ENCODE measurements at places on chromosomes 1 and 21.

DNA sequence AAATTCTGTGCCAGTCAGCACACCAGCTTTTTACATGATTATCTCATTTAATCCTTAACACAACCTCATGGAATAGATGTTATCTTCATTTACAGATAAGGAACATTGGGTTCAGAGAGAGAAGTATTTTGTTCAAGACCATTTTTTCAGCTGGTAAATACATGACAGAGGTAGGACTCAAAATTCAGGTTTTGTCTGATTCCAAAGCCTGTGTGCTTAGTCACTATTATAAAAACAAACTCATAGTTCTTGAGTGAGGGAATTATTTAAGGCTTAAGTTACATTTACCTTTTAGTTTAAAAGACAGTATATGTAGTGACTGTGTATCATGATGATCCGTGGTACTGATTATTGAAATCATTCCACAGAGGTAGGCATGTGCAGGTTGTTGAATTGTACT, 125.2 kb downstream of the MAGI3 start:
- no peak for DNase-seq

DNA sequence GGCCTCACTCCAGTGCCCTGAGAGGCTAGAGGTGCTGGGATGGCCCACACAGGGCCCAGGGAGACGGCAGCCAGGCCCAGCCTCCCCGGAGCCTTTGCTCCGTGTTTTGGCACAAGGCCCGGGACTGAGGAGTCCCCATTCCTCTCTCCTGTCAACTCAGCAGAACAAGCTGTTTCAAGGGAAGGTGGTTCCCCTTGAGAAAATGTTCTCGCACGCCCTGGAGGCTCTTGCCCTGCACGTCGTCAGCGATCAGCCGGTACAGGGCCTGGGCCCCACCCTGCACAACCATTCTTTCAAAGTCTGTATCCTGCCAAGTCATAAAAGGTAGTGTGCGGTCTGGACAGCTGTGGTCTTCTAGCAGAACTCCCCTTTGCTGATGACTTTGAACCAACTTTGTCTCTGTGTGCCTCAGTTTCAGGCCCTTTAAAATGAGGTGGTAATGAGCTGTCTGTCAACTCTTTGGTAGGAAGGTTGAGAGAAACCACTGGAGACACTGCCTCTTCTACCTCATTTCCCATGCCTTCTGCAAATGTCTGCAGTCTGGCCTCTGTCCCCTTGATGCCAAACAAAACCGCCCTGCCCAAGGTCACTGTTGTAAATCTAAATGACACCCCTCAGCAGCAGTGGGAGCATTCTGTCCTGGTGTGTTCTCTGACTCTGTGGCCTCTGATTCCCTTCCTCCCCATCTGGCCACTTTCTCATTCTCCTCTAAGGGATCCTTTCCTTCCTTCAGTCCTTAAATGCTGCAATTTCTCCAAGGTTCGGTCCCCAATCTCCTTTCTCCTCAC, 138.6 kb upstream of the JUN start:
- peak; percentile 52 for DNase-seq

GRCh38 chr1:240404286-240404685, 207.7 kb downstream of the GREM2 start:
- no peak for DNase-seq

DNA sequence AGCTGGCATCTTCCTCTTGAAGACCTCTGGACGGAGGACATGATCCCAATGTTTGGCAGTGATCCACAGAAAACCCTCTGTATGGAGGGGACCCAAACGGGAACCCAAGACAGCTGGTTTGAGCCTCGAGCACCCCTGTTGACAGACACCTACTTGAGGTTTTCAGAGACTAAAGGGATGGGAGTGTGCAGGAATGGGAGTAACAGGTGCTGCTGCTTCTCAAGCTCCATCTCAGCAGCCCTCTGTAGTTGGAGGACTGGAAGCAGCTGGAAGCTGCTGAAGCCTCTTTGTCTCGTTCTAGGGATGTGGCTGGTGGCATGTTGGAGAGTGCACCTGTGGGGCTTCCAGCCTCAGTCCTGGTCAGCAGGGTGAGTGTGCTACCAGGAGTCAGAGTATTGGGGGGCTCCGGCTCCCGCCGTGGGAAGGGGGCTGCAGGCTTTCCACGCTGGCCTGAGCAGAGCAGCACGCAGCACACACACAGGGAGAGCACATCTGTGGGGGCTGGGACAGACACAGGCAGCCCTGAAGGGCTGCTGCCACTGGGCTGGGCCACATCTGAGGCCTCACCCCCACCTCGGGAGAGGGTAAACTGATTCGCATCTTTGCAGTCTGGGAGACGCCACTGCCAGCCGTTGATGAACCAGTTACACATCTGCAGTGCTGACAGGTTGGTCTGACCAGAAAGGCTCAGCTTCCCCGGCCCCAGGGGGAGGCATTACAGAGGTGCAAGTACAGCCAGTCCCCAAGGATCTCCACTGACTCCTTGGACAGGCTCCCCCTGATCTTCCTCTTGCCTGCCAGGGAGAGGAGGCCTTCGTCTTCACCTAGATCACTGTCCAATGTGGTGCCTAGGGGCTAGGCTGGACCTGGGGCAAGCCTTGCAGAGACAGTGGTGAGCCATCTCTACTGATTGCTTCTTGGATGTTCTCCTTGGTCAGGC, 56.6 kb downstream of the ADSS2 start:
- no peak for DNase-seq

DNA sequence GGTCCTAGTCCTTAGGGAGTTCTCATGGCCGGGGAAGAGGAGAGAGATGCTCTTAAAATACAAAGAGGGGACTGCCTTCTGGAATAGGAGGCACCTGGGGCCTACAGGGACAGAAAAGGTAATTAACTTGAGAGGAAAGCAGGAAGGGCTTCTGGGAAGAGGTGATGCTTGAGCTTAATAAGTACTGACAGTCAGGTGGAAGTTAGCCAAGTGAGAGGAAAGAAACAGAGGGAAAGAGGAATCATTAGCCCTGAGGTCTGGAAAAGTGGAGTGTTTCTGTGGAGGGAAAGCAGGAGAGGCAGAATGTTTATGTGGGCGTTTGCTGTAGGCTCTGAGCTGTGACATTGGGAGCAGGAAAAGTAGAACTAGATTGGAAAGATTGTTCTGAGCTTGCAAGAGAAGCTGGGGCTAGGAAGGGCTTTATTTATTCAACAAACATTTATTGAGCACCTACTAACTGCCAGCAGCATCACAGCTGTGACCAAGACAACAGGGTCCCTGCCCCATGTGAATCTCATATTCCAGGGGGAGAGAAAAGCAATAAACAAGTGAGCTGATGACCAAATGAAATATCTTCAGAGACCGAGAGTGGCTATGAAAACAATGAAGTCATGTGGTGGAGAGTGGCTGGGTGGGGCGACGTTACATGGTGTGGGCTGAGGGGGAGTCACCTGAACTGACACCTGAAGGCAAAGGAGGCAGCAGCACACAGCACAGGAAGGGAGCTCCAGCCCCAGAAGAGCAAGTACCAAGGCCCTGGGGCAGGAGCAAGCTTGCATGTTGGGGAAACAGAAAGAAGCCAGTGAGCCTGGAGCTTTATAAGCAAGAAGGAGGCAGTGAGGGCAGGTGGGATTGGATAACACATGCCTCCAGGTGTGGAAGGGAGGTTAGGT, 4.4 kb upstream of the FNDC5 start:
- no peak for DNase-seq

DNA sequence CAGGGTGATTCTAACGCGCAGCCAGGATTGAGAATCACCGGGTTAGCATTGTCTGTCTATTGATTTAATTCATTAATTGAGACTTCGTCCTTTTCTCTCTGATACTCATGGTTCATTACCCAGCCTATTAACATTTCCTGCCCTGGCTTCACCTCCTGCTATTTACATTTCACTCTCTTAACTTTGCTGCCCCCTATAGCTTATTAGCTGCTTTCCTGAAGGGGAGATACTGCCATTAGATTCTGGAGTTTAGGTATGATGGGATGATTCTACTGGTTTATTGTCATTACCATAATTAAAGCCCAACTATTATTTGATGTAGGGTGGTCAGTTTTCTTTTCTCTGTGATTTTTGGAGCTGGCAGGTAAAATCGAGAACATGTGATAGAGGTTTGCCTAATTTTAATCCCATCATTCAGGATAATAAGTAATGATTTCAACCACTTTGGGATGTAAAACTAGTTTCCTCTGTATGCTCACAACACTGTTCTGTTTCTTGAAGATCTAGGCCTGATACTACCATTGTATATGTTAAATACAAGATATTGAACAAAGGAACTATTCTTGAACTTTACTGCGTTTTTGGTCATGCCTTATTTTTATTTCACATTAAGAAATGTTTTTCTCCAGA, 6.4 kb downstream of the PPP2R5A start:
- no peak for DNase-seq

GRCh38 chr1:242641461-242641860, 117.0 kb upstream of the PLD5 start:
- DNase-seq, result no peak

GRCh38 chr1:160830321-160831153, 32.1 kb downstream of the CD244 start:
- DNase-seq, result peak; percentile 83

- no peak for DNase-seq
These were observed 77.9 kb upstream of the NFIA start for GRCh38 chr1:61004262-61005003.

DNA sequence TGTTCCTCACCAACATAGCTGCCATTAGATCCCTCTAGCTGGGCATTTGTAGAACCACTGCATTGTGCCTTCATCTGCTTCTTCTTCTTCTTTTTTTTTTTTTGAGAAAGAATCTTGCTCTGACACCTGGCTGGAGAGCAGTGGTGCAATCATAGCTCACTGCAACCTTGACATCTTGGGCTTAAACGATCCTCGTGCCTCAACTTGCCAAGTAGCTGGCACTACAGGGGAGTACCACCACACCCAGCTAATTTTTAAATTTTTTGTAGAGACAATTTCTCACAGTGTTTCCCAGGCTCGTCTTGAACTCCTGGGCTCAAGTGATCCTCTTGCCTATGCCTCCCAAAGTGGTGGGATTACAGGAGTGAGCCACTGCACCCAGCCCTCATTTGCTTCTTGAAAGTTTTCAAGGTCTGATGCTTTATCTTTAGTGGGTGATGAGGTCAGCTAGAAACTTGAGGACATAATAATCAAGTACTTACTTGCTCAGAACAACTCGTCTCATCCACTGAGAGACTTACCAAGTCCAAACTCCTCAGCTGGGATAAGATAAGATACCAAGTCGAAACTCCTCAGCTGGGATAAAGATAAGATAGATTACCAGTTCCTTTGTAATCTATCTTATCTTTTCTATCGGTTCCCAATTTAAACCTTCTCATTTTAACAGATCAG, 71.5 kb downstream of the MACF1 start:
- no peak for DNase-seq

DNA sequence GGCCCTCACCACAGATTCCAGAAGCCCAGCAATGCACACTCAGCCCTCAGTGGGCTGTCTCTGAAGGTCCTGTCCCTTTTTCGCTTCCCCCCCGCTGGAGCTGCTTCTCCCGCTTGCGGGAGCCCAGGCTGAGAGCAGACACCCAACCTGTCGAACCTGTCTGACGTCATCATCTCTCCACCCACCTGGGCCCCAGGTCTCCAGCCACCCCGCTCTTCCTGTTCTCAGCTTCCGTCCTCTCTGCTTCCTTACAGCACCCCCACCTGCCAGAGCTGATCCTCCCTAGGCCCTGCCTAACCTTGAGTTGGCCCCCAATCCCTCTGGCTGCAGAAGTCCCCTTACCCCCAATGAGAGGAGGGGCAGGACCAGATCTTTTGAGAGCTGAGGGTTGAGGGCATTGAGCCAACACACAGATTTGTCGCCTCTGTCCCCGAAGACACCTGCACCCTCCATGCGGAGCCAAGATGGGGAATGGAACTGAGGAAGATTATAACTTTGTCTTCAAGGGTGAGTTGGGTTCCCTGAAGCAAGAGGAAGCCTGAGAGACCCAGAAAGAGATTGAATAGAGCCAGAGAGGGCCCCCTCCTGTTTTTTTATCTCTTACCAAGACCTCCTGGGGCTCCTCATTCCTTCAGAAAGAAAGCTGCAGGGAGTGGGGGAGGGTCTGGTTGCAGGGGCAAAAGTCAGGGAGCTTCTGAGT, at the start of gene RAB25:
Gene RAB25, plus strand, starts transcription at position 224 of the 700 bp plus-strand sequence. Its CDS starts 241 bp downstream, at position 465.
- no peak for DNase-seq

GRCh38 chr1:14977338-14977931, 176.1 kb upstream of the TMEM51 start:
- DNase-seq, result no peak

- peak; percentile 60 for DNase-seq
These were observed at the start of gene PCP4L1 for GRCh38 chr1:161258439-161259344. Gene PCP4L1, plus strand, starts transcription at chr1:161258745. Its CDS starts 230 bp downstream, at chr1:161258975.

- no peak for DNase-seq
These were observed 3.3 kb downstream of the MX1 start for GRCh38 chr21:41429305-41429704.

DNA sequence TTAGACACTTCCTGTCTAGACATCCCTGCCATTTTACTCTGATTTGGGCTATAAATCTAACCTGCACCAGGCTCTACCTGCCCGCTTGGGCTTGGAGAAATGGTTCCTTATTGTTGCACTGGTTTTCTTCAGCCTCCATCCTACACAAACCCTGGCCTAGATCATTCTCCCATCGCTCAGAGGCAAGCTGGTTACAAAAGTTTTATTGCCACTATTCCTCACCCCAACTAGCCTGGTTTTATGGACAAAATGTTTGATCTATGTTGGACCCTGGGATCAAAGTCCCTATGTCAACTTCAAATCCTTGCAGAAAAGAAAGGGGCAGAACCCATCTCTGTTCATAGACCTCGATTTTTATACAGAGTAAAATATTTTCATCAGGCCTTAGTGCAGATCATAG, 31.5 kb upstream of the MTF2 start:
- DNase-seq, result no peak

- no peak for DNase-seq
These were observed 139.1 kb downstream of the TNR start for GRCh38 chr1:175604039-175604941.

All from activated T-cell treated with anti-CD3 and anti-CD28 coated beads, Interleukin-2, amount 50 U/mL, for 24 hours (primary cell).